ENCODE measurements at places on chromosomes 12 and 14.

- no peak for DNase-seq
These were observed 110.7 kb downstream of the WIF1 start for GRCh38 chr12:65010437-65010836.

- DNase-seq, result no peak
These were observed 92.2 kb upstream of the DAAM1 start for GRCh38 chr14:59096303-59096702.

- no peak for DNase-seq
These were observed 7.8 kb downstream of the PRPF39 start for GRCh38 chr14:45091710-45092109.

DNA sequence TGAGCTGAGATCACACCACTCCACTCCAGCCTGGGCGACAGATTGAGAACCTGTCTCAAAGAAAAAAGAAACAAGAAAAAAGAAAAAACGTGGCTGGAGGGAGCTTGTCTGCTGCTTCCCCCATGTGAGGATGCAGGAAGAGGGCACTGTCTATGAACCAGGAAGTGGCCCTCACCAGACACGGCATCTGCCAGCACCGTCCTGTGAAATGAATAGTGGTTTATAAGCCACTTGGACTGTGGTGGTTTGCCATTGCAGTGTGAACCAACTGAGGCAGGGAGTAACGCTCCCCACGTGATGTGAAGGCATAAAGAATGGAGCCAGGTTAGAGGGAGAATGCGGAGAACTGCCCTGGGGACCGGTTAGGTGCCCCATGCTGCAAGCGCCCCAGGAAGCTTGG, 4.5 kb upstream of the BRF1 start:
- no peak for DNase-seq

- no peak for DNase-seq
These were observed 203.4 kb downstream of the SYT1 start for GRCh38 chr12:79067977-79068376.

DNA sequence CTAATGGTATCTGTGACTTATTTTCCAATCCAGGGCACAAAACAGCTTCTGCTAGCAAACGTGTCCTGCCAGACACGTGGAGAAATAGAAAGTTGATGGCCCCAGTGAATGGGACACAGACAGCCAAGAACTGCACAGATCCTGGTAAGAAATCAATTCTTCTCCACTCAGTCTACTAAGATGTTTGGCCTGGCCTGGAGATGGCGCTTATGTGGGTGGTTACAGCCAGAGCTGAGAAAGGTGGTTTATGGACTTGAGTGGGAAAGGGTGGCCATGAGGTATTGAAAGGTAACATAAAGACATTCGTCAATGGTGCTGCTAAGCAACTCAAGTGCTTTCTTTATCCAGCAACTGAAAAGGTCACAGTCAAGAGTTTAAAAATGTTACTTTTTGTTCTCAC, 2.9 kb downstream of the SLC24A4 start:
- no peak for DNase-seq
